ENCODE measurements at places on chromosomes 4 and X.

GRCh38 chr4:109301651-109302360 is 652 bp downstream of the COL25A1 start:
- DNase-seq: no peak

- DNase-seq: no peak
Measured at GRCh38 chrX:78801522-78801921, 54.0 kb downstream of the LPAR4 start.

DNA sequence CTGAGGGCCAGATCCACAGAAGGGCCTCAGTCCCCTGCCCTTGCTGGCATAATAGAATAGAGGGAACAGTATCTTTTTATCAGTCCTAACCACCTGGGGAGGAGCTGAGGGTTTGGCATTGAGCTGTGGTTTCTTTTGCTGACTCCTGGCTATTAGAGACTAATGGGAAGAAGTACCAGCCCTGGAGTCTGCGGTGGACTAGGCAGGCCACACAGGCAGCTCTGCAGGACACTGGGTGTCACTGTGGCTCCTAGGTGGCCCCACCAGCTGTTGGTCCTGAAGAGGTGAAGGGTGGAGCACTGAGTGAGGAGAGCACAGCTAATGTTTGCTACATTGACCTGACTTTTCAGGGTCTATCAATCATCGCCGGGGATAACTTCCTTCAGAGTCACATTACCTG is 52.8 kb upstream of the GPC4 start:
- DNase-seq: no peak

DNA sequence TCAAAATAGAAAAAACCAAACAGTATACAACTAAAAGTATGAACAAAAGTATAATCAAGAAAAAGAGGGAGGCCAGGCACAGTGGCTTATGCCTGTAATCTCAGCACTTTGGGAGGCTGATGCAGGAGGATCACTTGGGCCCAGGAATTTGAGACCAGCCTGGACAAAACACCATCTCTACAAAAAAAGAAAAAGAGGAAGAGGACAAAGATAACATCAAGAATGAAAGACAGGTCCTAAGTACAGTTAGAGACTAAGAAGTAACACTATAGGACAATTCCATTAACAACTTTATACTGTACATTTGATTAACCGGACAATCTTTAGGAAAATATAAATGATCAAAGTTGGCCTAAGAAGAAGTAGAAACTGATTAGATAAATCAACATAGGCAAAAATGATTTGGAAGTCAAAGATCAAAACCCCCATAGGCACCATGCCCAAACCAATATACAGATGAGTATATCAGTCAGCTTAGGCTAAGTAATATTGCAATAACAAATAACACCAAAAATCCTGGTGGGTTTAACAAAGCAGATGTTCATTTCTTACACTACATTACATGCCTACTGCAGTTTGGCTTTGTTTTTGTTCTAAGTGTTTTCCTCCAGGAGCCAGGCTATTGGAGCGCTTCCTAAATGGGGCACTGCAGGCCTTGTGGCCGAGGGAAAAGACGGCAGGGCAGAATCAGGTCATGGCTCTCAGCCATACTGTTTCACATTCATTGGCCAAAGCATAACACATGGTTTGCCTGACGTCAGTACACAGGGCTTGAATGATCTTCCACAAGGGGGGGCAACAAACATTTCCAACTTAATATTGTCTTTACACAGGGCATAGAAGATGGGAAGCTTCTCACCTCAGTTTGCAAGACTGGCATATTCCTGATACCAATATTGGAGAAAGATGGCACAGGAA is 42.2 kb upstream of the HGFAC start:
- no peak for DNase-seq

DNA sequence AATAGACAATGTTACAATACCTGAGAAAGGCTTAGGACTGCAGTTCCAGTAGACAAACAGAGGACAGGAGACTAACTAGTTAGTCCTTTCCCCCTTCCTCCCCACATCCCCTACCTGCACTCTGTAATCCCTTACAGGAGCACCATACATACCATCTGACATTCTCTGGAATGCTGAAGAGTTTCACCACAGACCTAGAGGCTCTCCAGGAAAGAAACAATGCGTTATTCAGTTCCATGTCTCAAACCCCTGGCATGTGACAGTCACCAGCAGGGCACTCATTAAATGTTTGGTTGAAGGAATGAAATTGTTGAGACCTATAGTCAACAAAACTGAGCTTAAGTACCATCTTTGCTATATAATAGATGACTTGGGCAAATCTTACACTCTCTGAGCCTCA is 100.2 kb upstream of the USP38 start:
- no peak for DNase-seq

GRCh38 chr4:164304101-164304639 is 449.8 kb upstream of the SMIM31 start:
- no peak for DNase-seq

DNA sequence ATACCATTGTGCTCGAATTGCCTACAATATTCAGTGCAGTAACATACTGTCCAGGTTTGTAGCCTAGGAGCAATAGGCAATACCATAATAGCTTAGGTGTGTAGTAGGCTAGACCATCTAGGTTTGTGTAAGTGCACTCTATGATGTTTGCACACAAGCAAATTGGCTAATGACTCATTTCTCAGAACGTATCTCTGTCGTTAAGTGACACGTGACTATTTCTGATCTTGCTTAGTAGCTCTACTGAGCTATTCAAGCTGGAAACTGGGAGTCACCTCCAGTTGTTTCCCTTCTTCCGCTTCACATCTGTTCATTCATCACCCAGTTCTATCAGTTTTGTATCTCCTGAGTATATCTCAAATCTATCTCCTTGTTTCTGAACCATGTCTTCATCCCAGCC is 86.1 kb downstream of the HNRNPD start:
- DNase-seq: no peak

GRCh38 chrX:9147726-9148125 is 113.8 kb upstream of the FAM9B start:
- no peak for DNase-seq

DNA sequence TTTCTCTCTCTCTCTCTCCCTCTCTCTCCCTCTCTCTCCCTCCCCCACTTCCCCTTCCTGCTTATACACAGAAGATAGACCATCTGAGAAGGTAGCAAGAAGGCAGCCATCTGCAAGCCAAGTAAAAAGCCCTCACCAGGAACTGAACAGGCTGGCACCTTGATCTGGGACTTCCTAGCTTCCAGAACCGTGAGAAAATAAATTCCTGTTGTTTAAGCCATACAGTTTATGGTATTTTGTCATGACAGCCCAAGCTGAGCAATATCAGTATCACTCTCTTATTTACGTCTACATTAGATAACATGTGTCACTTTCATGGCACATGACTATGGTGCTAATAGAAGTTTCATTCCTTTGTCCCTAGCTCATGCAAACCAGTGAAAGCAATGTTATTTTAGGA is 581.1 kb downstream of the INPP4B start:
- DNase-seq: no peak
